ENCODE measurements at places on chromosomes 2 and 18.
A peak's percentile ranks its signal among the peaks of the same experiment; 100 is the strongest.

- no peak for DNase-seq
Measured at GRCh38 chr2:215598376-215598975, 162.6 kb upstream of the FN1 start.

- no peak for DNase-seq
Measured at GRCh38 chr18:37476182-37476581, 89.4 kb downstream of the CELF4 start.

DNA sequence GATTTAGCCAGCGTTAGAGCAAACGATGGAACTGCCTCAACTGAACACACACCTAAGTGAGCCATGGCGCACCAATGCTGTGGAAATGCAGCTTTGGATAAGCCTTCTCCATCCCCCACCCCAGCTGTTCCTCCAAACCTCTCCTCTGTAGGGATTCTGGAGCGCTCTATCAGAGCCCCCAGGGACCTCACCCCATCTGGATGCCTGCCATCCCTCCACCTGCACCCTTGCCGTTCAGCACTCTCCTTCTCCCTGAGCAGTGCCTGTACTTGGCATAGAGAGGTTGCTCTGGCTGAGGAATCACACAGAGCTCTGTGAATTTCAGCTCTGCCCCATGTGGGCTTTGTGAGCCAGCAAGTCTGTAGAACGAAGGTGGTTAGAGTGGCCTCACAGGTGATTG, 42.8 kb upstream of the INHBB start:
- DNase-seq: no peak

DNA sequence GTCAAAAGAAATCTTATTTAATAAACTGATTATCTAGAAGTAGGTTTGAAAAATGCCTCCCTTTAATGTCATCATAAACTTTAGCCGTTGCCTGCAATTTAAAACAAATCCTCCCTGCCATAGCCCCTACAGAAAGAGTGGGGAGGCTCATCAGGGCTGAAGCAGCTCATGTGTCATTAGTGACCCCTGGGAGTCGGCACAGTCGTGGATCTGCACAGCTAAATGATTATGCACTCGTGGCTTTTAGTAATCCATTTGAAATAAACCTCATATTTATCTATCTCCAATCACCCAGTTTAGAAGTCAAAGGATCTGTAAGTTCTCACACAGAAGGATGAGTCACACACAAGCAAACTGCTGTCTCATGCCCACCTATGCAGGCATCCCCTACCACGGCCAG, 277.3 kb downstream of the SS18 start:
- DNase-seq: no peak

GRCh38 chr2:216090369-216090786, 8.7 kb downstream of the TMEM169 start:
- DNase-seq: no peak

DNA sequence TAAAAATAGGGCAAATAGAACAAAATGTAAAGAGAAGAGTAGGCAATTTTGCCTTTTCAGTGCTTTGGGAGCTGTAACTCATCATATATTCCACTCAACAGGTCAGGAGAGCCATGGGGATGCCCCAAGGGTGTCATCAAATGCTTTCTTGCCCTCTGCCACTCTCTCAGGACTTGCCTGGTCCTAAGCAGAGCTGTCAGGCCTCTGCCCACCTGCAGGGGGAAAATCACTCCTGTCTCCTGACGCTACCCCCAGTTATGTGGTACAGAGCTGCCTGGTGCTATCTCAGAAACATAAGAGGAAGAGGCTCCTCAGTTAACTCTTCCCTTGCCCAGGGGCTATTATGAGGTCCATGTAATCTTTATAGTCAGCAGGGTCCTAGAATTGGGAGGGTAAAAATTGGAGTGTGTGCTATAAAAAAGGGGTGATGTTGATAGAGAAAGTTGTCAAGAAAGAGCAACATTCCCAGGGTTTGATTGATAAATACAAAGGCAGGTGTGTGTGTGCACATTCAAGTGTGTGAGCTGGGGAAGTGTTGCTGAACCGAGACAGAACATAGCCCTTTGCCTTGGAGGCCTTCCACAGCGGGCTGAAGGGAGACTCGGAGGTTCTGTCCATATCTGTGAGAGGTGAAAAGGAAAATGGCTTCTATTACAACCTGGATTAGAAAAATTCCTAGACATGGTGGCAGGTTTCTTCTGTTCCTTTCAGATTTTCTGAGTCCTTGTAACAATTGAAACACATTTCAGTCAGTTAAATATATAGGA, 25.4 kb downstream of the PTPRM start:
- DNase-seq: no peak

GRCh38 chr18:74631623-74632350, 34.1 kb downstream of the ZNF407 start:
- peak; percentile 28 for DNase-seq

DNA sequence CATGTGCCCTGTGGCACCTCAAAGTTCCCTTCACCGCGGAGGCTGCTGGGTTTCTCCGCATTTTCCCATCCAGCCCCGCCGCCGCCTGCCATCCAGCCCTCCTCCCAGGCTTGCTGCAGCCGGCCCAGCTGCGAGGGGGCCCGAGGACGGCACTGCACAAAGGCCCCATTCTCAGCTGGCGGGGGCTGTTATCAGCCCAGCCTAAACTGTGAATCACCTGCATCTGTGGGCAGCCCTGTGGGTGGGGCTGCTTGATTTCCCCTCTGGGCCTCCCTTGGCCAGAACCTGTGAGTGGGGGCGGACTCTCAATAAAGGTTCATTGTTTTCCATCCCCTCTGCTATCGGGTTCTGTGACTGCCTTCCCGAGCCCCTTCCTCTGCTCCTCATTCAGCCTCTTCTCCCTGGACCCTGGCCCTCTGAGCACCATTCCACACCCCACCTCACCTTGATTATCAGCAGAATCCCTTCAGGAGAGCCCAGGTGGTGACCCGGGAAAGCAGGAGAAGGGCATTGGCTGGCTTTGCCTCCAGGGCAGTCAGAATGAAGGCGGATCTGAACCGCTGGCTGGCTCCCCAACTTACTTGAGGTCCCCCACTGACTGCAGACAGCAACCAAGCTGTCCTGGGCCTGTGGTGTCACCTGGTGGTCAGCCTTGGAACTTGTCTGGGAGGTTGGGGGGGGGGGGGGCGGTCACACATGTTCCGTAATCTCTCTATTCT, 204.5 kb downstream of the ZFP36L2 start:
- no peak for DNase-seq

DNA sequence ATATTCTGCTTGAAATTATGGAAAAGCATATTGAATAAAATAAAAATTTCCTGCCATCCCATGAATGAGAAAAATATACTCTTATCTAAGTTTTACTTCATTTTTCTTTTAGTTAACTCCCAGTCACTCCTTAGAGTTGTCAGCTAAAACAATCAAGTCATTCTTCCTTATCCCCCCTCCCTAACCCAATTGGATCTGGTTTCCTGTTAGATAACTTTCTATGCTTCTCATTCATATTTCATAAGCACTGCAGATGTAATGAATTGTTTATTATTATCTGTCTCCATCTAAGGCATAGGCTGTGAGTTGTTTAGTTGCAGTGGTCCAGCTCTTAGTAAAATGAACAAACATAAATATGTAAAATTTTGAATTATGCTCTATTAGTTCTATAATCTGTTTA, 244.0 kb upstream of the GCFC2 start:
- no peak for DNase-seq

DNA sequence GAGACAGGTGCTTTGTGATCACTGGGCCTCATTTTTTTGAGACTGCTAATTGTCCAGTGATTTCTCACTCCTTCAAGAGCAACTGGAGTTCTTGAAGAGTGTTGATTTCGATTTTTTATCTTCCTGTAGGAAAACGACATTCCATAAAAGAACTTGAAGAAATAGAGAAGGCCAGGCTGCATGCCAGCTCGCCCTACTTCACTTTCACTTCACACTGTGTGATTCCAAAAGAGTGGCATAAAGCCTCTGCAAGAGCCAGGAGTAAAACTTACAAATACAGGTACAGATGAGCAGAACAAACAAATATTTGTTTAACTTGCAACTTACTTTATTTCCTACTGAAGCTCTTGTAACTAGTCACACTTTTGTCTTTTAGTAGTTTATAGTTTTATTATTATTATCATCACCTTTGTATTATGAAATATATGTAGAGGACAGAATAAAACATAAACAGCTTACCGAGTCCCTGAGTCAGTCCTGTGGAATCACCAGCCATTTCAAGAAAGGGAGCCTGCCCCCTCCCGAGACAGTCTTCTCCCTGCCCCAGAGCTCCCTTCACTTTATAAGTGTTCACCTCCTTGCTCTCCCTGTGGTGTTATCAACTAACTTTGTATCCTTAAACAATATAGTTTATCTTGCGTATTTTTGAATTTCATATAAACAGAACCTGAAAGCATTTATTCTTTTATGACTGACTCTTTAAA, 8.7 kb downstream of the FAM228A start:
- DNase-seq: no peak

DNA sequence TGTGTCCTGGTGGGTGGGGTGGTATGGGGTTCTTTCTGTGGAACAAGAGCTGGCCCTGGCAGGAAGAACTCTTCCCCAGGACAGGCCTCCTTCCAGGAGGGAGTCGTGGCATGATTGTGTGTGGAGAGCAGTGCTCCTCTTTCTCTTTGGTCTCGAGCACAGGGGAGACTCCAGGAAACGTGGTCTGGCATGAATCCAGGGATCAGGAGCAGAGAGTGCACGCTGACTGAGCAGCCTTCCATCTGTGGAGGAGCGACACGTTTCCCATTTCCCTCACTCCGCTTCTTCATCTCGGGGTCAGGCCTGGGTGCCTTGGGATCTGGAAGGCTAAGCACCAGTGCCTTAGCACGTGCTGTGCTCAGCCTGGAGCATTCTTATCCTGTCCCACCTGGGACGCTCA, 132.0 kb upstream of the HDAC4 start:
- no peak for DNase-seq

GRCh38 chr2:7007846-7008741, 90.9 kb downstream of the RNF144A start:
- DNase-seq: no peak

DNA sequence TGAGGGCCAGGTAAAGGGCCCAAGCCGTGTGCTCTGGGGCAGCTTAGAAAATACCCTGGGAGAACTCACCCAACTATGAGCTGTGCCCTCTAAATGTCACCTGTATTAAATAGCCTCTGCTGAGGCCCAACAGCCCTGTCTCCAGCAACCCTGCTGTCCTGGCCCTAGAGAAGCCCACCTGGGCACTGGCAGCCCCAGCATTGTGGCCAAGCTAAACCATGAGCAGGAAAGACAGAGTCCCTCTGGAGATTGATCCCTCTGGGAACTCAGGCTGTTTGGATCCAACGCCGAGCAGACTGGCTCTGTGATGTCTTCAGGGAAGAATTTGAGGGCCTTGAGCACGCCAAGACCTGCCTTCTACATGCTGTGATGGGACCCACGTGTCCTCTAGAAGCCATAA, 126.5 kb downstream of the TTC32 start:
- no peak for DNase-seq

- DNase-seq: no peak
Measured at GRCh38 chr18:74507097-74507881, 11.1 kb downstream of the CNDP2 start.

- no peak for DNase-seq
Measured at GRCh38 chr2:142321706-142322280, 191.0 kb upstream of the LRP1B start.

GRCh38 chr2:149716687-149717086, 129.1 kb upstream of the MMADHC start:
- no peak for DNase-seq

DNA sequence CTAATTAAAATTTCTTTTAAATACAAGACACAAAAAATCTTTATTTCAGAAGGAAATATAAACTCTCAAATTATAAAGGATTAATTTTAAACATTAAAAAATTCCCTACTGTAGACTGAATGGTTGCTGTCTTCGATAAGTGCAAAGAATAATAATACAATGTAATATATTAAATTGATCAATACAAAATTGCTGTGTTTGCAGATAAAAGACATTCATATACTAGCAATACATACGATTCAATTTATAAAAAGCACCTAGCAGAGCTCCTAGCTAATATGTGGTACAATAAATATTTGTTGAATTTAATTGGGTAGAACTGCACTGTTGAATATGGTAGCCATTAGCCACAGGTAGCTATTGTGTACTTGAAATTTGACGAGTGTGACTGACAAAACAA, 6.6 kb downstream of the ZSWIM2 start:
- DNase-seq: no peak

- DNase-seq: no peak
Measured at GRCh38 chr2:19073522-19073921, 284.9 kb downstream of the OSR1 start.

DNA sequence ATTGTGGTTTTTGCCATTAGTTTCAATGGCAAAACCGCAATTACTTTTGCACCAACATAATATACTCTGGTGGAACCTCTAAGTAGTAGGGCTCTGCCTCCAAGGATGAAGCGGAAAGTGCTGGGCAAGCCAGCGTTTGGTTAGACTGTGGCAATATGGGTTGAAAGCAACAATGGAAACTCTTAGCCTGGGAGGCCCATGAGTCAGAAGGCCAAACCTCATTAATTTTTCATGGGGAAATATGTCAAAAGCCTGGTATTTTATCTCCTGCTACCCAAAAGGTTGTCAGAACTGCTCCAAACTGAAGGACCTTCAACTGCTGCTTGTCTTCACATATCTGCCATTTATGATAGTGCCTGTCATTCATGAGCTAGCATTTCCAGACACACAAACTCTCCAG, 179.1 kb upstream of the CYP26B1 start:
- DNase-seq: no peak

- no peak for DNase-seq
Measured at GRCh38 chr2:54531558-54531957, 75.4 kb downstream of the SPTBN1 start.

DNA sequence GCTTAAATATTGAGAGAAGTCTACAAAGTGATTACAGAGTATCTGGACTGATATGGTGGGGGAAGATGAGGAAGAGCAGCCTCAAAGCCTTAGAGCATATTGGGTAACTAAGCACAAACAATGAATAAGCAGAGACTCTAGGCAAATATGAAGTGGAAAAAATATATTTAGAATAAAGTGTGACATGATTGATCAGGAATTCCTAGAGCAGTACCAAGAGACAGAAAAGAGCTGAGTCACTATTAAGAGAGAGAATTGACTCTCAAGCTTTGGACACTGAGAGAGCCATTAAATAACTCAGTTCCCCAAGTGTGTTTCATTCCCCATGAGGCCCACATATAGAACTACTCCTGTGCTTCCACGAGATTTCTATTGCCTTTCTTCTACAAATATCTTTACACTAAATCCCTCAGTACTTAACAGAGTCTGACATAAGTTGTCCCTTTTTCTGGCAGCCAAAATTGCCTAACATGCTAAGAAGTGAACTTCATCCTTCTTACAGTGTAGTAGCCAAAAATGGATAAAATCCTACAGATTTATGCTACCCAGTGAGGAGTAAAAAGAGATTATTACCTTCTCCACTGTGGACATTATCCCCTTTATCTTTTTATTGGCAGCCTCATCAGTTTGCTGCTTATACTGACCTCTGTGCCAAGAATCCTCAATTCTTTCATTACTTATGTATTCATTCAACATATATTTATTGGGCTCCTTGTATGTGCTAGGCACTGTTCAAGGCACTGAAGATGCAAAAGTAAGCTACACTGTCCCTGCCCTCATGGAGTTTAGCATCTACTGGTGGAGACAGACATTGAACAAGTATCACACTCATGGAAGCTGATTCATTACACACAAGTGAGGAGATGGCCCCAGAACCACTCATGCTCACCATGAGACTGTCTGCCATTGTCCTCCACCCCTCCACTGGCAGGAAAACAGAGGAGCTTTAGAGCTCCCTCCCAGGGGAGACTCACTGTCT, 45.4 kb downstream of the SLC40A1 start:
- DNase-seq: peak; percentile 51

Measured in fibroblast of skin of left biceps (primary cell).